ENCODE measurements at places on chromosomes 13 and 19.

GRCh38 chr19:18193388-18194180, 566 bp downstream of the MPV17L2 start:
- no peak for DNase-seq

- DNase-seq = peak; percentile 49
These were observed 3.7 kb upstream of the CSNK1A1L start for GRCh38 chr13:37109051-37109678.

GRCh38 chr19:17334414-17335409, at the start of gene ANO8:
TSS of gene ANO8 (minus strand) at chr19:17334855. CDS start at chr19:17334670, 185 bp downstream.
- DNase-seq = peak; percentile 98

- DNase-seq = no peak
These were observed 93.0 kb upstream of the ARGLU1 start for GRCh38 chr13:106660746-106661625.

- DNase-seq = no peak
These were observed 1.8 kb upstream of the CEACAM8 start for GRCh38 chr19:42596391-42597072.

DNA sequence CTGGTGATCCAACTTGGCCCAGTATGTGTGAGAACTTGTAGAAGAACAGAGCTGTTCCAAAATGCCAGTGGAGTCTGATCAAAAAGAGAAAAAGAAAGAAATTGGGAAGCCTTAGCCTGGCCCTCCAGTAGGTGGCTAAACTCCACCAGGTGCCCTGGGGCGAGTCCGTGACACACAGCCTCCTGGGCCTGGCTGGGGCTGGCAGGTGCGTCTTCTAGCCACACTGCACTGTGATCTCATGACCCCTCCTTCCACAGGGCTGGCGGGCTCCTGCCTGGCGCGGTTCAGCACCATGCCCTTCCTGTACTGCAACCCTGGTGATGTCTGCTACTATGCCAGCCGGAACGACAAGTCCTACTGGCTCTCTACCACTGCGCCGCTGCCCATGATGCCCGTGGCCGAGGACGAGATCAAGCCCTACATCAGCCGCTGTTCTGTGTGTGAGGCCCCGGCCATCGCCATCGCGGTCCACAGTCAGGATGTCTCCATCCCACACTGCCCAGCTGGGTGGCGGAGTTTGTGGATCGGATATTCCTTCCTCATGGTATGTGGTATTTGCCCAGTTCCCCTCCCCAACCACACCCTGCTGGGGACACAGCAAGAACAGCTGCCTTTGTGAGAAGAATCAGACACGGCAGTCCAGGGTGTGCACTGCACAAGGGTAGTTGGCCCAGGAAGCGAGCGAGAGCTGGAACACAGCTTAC, 53.7 kb downstream of the RAB20 start:
- no peak for DNase-seq

- DNase-seq = peak; percentile 74
These were observed at the start of gene CD320 for GRCh38 chr19:8307965-8308866. TSS of gene CD320 (minus strand) at chr19:8308358. CDS start at chr19:8308290, 68 bp downstream.

DNA sequence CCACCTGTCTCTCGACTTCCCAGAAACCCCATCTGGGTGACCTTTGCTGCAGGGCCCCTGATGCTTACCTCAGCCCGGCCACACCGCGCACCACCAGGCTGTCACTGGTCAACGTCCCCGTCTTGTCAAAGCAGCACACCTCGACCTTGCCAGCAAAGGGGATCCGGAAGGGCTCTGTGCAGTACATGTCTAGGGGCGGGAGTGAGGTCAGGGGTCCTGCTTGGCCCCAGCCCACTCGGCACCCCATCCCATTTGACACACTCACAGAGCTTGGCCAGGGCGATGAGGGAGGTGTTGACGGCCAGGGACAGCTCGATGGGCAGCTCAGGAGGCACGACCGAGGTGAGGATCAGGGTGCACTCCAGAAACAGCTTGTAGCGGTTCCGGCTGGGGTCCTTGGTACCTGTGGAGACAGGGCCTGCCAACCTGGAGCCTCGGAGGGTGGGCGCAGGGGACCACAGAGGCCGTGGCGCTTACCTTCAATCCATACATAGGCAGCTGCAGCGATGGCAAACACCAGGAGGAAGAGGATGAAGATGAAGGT, 8.4 kb downstream of the ATP13A1 start:
- DNase-seq = no peak
